ENCODE measurements at places on chromosomes 6 and 20.

- no peak for DNase-seq
Measured at GRCh38 chr6:28841290-28841689, 82.5 kb downstream of the TRIM27 start.

- DNase-seq: no peak
Measured at GRCh38 chr6:41027241-41027640, 11.8 kb downstream of the UNC5CL start.

DNA sequence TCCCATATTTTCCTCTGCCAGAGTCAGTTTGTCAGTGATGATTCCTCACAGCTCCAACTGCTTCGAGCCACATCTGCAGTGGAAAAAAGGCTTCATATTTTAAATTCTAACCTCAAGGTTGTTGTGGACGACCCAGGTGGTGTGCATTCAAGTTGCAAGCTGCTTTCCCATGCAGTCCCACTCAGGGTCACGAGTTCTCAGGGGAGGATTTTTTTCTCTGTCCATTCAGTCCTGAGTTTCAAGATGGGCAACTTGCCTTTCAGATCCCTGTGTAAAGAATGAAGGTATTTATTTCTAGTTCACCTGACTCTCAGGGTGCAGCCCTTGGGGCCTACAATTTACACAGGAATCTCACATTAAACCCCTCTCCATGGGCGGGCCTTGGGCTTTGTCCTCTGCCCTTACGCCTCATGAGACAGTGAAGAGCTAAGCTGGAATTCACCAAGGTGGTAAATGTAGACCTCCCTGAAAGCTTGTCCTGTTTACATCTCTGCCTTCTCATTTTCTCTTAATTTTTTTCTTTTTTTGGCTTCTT lies 65.9 kb downstream of the TPD52L1 start:
- no peak for DNase-seq

DNA sequence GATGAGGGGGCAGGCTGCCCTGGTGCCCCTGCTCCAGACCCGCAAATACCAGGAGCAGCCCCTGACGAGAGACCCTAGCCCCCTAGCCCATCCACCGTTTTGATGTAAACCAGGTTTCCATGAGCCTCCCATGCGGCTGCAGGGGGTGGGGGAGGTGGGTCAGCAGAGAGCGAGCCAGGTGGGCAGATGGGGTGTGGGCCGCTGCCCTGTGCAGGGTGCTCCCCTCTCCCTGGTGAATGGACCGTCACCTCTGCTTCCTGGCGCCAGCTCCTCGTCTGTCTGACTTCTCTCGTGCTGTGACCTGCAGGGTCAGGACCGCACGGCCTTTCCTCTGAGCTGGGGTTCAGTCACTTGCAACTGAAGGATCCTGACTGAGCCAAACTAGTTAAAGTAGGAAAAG lies 15.7 kb upstream of the BHLHE23 start:
- DNase-seq: no peak

DNA sequence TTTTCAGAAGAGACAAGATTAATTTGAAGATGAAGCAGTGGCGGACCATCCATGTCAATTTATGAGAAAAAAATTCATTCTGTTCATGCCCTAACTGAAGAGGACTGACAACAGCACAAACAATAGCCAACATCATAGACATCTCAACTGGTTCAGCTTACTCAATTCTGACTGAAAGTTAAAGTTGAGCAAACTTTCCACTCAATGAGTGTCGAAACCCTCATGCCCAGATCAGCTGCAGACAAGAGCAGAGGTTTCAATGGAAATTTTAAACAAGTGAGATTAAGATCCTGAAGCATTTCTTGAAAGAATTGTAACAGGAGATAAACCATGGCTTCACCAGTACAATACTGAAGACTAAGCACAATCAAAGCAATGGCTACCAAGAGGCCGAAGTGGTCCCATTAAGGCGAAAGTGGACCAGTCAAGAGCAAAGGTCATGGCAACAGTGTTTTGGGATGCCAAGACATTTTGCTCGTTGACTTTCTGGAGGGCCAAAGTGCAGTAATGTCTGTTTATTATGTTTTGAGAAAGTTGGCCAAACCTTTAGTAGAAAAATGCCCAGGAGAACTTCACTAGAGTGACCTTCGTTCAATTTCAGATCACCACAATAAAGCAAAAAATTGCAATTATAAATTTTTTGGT lies 6.1 kb upstream of the SFT2D1 start:
- DNase-seq: no peak

DNA sequence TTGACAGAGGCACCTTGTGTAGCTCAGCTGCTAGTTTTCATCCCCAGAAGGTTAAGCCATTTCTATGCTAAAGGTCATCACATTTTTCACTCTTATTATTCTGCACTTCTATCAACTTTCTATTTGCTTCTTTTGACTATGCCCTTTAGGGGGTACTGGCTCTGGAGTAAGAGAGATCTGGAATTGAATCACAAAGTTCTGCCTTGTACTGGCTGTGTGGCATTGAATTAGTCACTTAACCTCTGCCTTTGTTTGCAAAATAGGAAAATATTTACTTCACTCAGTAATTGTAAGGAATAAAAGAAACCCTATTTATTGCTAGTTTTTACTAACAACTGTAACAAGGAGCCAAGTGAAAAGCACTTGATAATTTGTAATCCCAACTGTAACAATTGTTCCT lies 56.8 kb upstream of the MTRF1L start:
- no peak for DNase-seq

- no peak for DNase-seq
Measured at GRCh38 chr6:167079853-167080297, 43.0 kb upstream of the CCR6 start.

- no peak for DNase-seq
Measured at GRCh38 chr6:129402244-129402643, 307.7 kb downstream of the ARHGAP18 start.
